KBM-7 (cell line): ENCODE measurements at places on chromosomes 3 and 15.
A peak's percentile ranks its signal among the peaks of the same experiment; 100 is the strongest.

DNA sequence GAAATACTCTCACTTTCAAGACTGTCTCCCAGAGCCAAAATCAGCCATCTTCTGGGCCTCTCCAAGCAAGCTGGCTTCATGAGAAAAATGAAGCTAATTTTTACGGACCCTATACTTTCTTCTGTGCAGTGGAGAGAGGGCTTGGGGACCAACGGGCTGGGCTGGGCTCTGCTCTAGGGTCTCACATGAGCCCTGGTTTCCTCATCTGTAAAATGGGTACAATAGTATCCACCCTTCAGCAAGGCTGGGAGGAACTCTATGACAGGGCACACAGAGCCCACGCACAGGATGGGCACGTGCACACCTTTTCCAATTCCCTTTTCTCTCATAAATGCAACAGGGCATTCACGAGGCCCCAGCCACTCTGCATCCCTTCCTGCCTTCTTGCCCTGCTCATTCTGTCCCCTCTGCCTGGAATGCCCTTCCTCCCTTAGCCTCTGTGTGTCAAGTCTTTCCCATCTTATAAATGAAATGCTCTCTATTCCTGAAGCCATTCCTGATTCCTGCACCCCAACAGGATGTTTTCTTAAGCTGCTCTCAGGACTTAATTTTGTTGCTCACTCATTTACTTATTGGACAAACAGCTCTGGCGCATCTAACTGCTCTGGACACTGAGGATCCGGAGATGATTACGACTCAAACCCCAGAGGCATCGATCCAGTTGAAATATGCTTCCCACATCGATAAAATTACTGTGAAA, 32.9 kb upstream of the SEC13 start:
- no peak for DNase-seq

DNA sequence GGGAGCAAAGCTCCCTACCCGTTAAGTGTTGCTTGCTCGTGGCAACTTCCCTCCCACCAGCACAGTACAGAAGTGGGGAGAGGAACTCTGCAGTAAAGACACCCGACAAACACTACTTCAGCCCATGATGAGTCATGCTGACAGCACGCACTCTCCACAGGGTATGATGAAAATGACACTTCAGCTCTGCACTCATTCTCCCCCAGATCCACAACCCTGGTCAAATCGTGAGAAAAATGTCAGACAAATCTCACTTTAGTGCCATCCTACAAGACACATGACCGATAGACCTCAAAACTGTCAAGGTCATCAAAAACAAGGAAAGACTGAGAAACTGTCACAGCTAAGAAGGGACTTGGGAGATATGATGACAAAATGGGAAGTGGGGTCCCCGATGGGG, 278.9 kb downstream of the OCA2 start:
- DNase-seq, result peak; percentile 70

DNA sequence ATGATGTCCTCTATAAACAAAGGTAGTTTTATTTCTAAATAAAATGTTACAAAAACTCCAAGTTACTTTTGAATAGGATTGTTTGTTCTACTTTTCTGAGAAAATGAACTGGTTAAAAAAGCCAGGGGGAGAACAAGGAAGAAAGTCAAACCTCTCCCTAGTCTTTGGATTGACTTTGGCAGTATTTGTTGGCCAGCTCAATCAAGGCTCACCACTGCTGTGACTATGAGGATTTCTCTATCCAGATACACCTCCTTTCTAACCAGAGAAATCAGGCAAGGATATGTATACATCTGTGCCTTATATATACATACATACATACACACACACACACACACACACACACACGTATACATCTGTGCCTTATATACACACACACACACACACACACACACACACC, 107.8 kb downstream of the FEZF2 start:
- DNase-seq, result no peak

GRCh38 chr3:119146578-119147375, 812 bp downstream of the TEX55 start:
- DNase-seq, result no peak

- no peak for DNase-seq
Measured at GRCh38 chr3:170905862-170906261, 2.6 kb downstream of the EIF5A2 start.

DNA sequence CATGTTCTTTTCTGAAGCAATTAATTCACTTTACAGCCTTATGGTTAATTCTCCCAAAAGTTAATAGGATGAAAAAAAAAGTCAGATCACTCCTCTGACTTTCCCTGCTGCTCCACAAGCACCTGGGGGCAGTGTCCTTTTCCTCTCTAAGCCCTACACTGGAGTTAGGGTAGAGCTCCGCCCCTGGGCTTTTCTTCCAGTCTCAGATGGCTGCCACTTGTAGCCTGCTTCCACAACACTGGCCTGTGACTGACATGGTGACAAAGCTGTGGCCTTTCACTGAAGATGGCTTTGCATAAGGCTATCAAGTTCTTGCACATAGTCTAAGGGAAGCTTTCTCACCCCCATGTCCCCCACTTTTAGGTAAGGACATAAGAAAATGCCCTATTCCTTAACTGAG, 1.3 kb upstream of the MON1A start:
- DNase-seq, result peak; percentile 59

DNA sequence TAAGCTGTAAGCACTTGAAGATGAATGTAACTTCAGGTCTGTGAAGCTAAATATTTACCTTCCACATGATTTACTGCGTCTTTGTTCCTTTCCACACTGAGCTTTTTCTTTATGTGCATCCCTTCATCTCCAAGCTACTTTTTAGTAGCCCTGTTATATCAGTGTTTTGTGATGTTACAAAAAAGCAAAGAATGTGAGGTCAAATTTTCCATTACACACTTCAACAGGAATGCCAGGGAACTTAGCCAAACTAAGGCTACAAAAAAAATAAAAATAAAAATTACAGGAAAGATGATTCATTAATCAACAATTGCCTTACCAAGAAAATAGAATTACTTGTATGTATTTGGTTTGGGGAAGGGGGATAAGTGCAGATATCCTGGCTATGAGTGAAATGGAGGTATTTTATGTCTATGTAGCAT, 73.0 kb downstream of the FILIP1L start:
- no peak for DNase-seq

DNA sequence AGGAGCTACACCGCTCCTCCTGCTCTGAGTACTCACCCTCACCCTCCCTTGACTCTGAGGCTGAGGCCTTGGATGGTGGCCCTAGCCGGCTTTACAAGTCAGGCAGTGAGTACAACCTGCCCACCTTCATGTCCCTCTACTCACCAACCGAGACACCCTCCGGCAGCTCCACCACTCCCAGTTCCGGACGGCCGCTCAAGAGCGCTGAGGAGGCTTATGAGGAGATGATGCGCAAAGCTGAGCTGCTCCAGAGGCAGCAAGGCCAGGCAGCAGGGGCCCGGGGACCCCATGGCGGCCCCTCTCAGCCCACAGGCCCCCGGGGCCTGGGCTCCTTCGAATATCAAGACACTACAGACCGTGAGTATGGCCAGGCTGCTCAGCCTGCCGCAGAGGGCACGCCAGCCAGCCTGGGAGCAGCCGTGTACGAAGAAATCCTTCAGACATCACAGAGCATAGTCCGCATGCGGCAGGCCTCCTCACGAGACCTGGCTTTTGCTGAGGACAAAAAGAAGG, 21.2 kb upstream of the APEH start:
- no peak for DNase-seq

GRCh38 chr3:68878322-68878721, 54.0 kb downstream of the TAFA4 start:
- peak; percentile 70 for DNase-seq

DNA sequence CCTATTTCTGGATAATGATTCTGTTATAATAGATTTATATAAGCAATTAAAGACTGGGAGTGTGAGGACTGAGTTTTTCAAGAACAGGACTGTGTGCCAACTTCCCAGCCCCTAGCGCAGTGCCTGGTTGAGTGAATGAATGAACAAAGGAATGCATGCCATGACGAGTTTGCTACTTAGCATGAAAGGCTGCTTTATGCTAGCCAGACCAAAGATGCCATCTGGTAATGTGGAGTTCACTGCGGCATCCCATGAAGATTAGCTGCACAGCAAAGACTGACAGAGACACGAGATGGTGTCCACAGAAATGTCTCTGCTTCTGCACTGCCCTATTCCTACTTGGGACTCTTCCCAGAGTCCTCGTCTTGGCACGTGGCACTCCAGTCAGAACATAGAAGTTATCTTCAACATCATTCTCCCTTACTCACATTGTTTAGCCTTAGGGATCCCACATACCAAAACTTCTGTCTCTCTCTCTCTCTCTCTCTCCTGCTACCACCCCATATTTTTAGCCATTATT, 283.9 kb upstream of the CTNNB1 start:
- DNase-seq, result no peak

DNA sequence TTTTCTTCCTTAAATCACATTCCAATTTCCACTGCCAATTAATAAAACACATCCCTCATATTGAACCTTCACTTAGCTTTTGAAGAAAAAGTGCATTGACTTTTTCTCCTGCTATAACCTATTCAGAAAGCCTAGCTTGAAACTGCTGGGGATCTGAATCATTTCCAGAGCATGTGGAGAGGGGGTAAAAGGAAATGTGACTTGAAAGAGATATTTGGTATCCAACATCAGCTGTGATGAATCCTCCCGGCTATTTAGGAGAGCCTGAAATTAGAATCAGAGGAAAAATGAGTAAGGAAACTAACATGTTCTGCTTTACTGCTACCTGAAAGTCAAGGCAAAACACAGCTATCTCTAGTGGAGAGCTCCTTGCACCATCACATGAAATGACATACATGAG, 2.6 kb upstream of the GNB5 start:
- no peak for DNase-seq

DNA sequence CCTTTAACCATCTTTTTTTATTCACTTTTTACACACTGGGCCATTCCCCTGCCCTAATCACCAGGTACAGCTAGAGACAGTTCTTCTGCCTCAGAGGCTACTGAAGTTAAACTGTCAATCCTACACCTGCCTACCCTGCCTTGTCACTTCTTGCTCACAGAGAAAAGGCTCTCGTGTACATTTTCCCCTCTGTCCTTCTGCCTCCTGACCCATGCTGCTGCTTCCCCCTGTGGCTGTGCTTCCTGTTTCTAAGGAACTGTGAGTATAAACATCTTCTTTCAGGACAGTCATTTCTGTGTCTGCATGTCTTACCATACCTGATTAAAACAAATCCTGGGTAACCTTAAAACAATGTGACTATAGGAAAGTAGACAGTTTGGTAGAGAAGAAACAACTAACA, 236.4 kb upstream of the MRPL3 start:
- DNase-seq, result no peak

DNA sequence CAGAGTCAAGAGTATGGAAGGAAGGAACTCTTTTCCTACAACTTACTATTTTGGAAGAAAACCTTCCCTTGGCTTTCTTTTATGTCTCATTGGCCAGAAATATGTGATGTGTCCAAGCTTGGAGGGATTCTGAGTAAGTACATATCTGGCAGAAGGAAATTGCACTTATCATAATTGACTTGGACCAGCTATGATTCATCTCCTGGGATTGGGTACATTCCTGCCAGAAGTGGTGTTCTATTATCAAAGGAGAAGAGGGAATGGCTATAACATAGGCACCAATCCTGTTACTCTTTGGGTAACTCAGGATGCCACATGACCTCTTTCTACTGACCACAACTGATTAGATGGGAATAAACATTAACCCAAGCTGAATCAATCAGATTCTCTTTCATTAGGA, 13.5 kb upstream of the DAZL start:
- DNase-seq, result no peak

DNA sequence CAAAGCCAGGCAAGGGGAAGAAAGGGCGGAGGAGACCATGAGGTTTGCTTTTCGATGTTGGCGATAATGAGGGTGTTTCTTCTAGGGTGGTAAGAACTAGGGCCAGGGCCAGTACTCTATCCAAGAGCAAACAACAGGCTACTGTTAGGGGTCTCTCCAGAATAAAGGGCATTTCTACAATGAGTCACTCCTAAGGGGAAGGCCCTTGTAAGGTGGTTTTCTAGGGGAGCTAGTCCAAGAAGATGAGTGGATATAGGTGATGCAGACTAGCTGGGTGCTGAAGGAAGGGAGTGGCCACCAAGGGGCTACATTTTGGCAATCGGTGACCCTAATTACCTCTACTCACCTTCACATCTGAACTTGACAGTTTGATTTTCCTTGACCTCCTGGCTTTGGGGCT, 148.5 kb upstream of the HACD2 start:
- DNase-seq, result no peak

DNA sequence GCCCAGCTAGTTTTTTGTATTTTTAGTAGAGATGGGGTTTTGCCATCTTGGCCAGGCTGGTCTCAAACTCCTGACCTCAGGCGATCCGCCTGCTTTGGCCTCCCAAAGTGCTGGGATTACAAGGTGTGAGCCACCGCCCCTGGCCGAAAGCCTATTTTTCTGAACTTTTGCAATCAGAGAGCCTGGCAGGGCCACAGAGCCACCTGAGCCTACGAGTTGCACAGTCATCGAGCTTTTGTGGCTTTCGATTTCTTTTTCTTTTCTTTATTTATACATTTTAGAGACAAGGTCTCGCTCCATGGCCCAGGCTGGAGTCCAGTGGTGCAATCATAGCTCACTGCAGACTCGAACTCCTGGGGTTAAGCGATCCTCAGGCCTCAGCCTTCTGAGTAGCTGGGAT, 140.4 kb downstream of the NSMCE3 start:
- no peak for DNase-seq

- DNase-seq, result peak; percentile 33
Measured at GRCh38 chr15:52558196-52558595, 10.6 kb downstream of the ARPP19 start.

- DNase-seq, result no peak
Measured at GRCh38 chr3:126208182-126208581, 27.8 kb upstream of the ALDH1L1 start.

GRCh38 chr3:194623449-194624290, 9.5 kb downstream of the TMEM44 start:
- no peak for DNase-seq

GRCh38 chr15:69462493-69463181, 10.0 kb downstream of the RPLP1 start:
- DNase-seq, result peak; percentile 100

- no peak for DNase-seq
Measured at GRCh38 chr3:133292296-133292695, 107.6 kb upstream of the BFSP2 start.

DNA sequence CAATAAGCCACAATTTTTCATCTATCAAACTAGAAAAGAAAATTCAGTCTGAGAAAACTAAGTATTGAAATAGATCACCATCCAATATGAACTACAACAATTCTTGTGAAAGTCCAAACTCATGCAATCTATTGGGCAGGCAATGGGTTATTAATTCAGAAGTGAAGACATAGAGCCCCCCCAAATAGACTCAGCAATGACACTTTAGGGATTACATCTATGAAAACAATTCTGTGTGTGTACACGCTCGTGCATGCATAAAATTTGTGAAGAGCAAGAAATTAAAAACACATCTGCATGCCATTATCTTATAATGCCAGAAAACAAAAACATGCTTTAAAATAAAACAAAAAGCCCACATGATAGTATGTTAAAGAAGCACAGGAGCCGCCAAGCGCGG, 151.3 kb downstream of the NR1I2 start:
- DNase-seq, result no peak

- no peak for DNase-seq
Measured at GRCh38 chr3:12456441-12456840, 27.8 kb upstream of the TSEN2 start.

DNA sequence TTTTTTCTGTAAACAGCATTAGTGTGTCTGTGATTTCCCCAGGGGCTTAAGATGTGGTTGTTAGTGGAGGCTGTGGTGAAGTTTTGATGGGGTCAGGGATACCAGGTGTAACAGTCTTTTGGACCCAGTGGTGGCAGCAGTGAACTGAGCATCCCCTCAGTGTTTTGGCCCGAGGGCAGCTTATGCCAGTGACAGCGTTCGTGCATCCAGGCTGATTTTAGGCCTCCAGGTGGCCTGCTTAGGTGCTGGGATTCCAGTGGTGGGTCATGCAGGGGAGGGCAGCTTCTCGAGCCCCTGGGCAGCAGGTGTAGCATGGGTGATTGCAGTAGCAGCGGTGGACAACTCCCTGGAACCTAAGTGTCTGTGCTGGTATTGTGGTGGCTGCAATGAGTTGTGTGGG, 29.2 kb downstream of the STT3B start:
- DNase-seq, result no peak
